Stomach (tissue), 19 donors: ENCODE measurements at places on chromosomes 11 and 22.

GRCh38 chr11:452916-453527, 2.9 kb downstream of the PTDSS2 start:
- no peak for DNase-seq
- no peaks in the 10 kb centered on the region for H3K27me3 ChIP-seq
- no peak overlapping the region for H3K4me3 ChIP-seq
- no peak overlapping the region for H3K27ac ChIP-seq
- H3K36me3 ChIP-seq: peaks cover 38% of the 10 kb centered on the region
- H3K4me1 ChIP-seq: peaks cover 37% of the 10 kb centered on the region

DNA sequence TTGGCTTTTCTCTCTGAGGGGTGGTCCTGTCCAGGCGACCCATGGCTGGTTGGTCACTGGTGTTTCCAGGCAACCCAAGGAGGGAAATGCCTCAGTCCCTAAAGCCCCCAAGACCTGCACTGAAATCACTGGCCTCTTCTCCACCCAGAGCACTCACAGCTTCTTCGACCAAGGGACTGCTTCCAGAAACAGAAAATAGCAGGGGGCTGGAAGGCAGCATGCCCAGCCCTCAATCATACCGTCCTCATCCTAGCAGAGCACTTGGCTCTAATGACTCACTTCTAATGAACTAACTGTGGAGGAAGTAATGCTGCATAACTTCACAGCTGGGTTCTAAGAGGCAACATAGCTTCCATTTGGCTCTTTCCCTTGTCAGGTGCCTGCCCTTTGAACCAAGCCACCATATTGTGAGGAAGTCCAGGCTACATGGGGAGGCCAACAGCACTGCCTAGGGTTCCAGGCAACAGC, 27.6 kb downstream of the DKK3 start:
- DNase-seq: peak; percentile 5
- H3K4me1 ChIP-seq: peaks cover 48% of the 10 kb centered on the region
- no peak overlapping the region for H3K4me3 ChIP-seq
- no peaks in the 10 kb centered on the region for H3K36me3 ChIP-seq
- H3K27me3 ChIP-seq: no peaks in the 10 kb centered on the region

DNA sequence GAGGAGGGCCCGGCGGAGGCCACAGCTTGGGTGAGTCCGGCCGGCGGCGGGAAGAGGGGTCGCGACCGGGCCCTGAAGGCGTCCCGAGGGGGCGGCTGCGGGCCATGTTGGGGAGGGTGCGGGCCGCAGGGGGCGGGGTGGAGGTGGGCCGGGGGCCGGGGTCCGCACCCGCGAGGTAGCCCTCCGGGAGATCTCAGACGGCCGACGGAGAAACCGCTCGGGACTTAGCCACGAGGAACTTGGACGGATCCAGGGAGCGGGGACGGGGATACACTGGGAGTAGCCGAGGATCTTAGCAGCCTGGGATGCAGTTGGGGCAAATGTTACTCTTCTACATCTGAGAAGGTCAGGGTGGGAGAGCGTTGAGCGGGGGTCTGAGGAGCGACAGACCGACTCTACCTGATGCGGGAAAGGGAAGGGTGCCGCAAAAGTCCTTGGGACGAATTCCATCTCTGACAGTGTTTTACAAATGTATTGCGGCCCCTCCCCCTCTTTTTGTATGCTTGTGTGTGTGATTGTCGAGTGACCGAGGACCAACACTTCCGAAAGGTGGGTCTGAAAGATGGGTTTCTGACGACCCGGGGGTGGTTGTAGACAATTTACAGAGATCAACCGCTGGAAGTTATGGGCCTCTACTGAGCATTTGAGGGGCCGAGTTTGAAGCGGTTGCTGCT, 658 bp downstream of the STIP1 start:
- no peaks in the 10 kb centered on the region for H3K27me3 ChIP-seq
- H3K4me3 ChIP-seq: no peak overlapping the region
- peak; percentile 64 for DNase-seq
- no peaks in the 10 kb centered on the region for H3K36me3 ChIP-seq
- H3K4me1 ChIP-seq: peaks cover 38% of the 10 kb centered on the region

DNA sequence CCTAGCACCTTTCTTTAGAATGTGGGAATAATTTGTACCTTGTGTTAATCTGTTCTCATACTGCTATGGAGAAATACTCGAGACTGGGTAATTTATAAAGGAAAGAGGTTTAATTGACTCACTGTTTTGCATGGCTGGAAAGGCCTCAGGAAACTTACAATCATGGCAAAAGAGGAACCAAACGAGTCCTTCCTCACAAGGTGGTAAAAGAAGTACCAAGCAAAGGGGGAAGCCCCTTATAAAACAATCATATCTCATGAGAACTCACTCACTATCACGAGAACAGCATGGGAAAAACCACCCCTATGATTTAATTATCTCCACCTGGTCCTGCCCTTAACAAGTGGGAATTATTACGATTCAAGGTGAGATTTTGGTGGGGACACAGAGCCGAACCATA, 127.1 kb upstream of the ANO3 start:
- no peaks in the 10 kb centered on the region for H3K4me1 ChIP-seq
- no peak overlapping the region for H3K27ac ChIP-seq
- no peaks in the 10 kb centered on the region for H3K27me3 ChIP-seq
- H3K36me3 ChIP-seq: no peaks in the 10 kb centered on the region
- no peak for DNase-seq

DNA sequence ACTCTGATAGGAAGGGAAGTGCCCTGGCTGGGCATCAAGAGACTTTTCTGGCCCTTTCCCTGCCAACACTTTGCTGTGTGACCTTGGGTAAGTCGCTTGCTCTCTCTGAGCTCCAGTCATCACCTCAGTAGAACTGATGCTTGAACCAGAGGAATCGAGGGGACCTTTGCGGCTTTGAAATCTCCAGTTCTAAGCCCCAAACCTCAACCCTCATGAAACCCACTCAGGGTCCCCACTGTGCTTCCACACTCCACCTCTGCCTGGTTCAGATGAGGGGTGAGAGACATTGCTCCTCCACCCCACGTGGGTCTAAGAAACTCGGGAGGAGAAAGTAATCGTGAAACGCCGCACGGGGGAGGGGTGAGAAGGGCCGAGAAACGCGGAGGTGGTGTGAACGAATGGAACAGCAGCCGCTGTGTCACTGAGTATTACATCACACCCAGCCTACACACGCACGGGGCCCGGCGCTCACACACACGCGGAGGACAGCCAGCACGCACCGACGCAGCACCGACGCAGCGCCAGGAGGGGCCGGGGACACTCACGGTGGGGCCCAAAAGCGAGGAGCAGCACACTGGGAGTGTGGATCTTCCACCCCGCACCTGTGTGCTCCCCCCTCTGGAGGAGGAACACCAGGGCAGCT, 4.3 kb downstream of the RTN4RL2 start:
- H3K36me3 ChIP-seq: no peaks in the 10 kb centered on the region
- peaks cover 4% of the 10 kb centered on the region for H3K27me3 ChIP-seq
- DNase-seq: no peak
